Glutamatergic neuron (in vitro differentiated cells): ENCODE measurements at places on chromosomes 13 and 19.

DNA sequence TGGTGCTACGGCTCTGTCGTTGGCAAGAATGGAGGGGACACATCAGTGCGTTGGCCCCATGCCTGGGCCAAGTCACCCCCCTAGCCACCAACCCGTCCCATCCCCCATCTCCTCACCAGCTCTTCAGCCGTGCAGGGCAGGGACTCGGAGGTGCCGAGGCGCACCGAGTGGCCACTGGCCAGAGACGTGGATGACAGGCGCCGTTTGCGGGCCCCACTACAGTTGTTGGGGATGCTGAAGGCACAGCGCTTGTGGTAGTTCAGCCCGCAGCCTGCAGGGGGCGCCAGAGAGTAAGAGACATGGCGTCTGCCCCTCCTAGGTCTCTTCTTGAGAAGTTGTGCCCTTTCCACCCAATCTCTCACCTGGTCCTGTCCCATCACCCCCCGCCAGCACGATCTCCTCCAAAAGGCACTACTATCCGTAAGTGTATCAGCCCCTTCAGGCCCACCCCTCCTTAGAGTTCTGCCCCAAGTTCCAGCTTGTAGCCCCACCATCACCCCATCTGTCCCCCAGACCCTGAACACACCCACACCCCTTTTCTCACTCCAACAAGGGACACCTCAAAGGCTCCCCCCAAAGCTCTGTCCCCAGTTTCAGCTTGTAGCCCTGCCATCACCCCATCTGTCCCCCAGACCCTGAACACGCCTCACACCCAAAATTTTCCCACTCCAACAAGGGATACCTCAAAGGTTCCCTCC, 12.4 kb downstream of the PRKD2 start:
- DNase-seq, result peak; percentile 91

GRCh38 chr19:51138549-51138979, 3.5 kb upstream of the SIGLEC7 start:
- DNase-seq, result no peak

- DNase-seq, result no peak
Observed at GRCh38 chr19:6071875-6072274, 38.4 kb downstream of the RFX2 start.

DNA sequence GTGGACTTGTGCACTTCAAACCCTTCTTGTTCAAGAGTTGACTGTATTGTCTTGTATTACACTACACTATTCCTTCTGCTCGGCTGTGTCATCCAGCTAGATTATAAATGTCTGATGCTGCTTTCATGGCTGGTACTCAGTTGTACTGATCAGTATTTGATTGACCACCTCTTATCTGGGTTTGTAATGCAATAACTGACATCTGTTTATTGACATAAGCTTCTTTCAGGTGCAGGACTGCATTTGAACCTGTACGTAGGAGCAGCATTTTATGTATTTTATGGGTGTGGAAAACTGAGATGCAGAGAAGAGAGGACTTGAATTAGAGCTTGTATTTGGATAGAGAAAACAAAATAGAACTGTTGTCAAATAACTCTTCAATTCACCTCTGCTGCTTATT, 309.2 kb downstream of the FGF9 start:
- no peak for DNase-seq

DNA sequence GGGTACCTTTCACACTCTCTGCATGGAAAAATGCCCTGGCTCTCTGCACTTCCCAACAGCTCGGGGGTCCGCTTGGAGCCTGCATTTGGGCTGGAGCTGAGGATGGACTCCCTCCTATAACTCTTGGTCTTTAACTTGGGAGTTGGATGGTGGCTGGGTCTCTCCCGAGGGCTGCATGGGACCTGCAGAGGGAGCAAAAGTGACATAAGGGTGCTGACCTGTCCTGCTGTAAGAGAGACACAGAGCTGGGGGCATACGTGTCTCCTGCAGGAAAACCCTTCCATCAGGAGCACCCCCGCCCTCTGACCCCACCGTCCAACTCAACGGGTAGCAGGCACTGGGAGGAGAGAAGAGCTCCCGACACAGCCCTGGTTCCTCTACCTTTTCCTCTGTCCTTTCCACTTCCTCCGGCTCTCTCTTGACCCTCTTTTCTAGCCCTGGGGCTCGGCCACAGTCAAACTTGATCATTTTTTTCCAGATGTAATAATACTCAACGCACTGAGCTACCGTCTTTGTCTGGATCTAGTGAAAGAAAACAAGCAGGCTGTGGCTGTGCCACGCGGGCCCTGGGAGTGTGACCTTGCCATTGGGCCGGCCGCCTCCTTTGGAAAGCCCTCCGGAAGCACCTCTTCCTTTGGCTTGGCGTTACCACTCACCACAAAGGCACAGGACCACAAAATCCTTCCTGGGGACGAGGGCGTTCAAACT, 6.8 kb upstream of the NAPA start:
- no peak for DNase-seq

- DNase-seq, result no peak
Observed at GRCh38 chr13:54185101-54185500, 1156.5 kb downstream of the OLFM4 start.

- no peak for DNase-seq
Observed at GRCh38 chr13:42539670-42540069, 34.3 kb upstream of the TNFSF11 start.

DNA sequence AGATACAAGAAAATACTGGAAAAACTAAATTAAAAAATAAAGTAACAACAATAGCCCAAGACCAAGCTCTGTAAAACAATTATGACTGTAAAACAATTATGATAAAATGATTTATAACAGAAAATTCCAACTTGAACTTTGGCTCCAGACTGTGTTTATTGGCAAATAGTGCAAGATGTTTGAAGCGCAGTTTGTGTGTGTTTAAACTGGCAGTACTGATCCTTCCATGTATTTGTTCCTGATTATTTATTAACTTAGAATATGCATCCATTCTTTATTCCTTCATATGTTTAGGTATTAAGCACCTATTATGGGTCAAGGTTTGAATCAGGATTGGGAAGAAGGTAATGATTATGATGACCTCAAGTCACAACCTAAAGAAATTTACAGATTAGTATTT, 37.8 kb downstream of the ZNF582 start:
- no peak for DNase-seq
